Stimulated activated CD8-positive, alpha-beta memory T cell treated with anti-CD3 and anti-CD28 coated beads, Interleukin-12 subunit alpha, Interleukin-12 subunit beta, amount 100 ng/mL, for 1 hour (primary cell): ENCODE measurements at places on chromosomes 1 and 21.

GRCh38 chr21:26106562-26106961 is 64.0 kb downstream of the APP start:
- no peak for DNase-seq

- DNase-seq: no peak
These were observed 19.3 kb downstream of the CRYZL1 start for GRCh38 chr21:33622253-33622652.

GRCh38 chr21:42056996-42057689 is 14.0 kb upstream of the UMODL1 start:
- DNase-seq: no peak

DNA sequence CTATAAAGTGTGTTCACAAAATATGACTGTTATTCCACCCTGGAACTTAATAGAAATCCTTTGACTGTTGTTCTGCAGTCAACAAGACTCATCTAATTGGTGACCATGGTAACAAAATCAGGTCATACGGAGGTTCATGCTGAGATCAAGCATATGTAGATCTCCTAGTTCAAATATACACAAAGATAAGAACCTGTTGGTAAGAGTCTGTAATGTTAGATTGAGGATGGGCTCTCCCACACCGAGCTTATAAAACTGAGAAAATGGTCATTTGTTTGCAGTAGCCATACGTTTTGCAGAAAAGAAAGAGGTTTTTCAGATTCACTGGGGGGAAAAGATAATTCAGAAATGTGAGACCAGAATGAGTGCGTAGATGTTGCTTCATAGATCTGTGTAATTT is 468.1 kb downstream of the RPS6KC1 start:
- no peak for DNase-seq

DNA sequence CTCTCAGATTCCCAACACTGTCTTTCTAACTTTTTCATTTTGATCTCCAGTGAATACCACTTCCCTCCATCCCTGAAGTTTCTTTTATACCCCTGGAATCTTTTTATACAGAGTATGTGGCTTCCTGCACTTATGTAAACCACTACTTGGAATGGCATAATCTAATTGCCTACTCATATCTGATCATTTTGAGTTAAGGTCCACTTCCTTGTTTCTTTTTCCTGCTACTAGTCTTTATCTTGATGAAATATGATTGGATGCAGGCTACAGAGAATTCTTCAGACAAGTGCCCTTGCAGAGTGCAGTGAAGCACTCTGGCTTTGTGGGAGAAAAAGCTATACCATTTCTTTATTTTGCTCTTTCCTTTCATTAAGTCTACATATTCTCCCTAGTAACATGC is 325.3 kb upstream of the ADAMTS5 start:
- DNase-seq: no peak

DNA sequence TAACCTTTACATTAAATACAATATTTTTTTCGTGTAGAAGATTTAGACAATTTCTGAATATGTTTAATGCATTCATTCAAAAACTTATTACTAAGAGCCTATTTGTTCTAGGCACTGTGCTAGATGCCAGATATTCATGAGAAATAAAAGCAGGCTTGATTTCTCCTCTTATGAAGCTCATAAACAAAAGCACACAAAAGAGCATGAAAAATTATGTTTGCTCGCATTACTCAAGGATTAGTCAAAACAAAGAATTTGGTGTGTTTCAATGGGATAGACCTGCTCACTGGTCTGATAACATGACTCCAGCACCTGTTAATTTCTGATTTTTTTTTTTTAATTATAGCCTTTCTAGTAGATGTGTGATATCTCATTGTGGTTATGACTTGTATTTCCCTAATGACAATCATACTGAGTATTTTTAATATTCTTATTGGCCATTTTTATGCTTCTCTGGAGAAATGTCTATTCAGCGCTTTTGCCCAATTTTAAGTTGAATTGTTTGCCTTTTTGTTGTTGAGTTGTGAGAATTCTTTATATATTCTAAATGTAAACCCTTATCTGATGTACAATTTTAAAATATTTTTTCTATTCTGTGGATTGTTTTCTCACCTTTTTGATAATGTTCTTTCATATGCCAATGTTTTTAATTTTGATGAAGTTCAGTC is 382.3 kb upstream of the ADGRL4 start:
- no peak for DNase-seq

GRCh38 chr1:61089338-61089737 is 7.0 kb downstream of the NFIA start:
- no peak for DNase-seq
